ENCODE measurements at places on chromosomes 2 and 18. TPM values are rescaled to one million over a fixed set of nuclear protein-coding genes. Genes with fewer than 3 reads are reported as not detected.
A peak's percentile ranks its signal among the peaks of the same experiment; 100 is the strongest.

Gene TWIST2
- total RNA-seq, result 28.5 TPM

Gene SLC9A4
- 0.06 TPM for total RNA-seq

Gene NYAP2
- total RNA-seq, result not detected

Gene TLX2
- 0.46 TPM for total RNA-seq

Gene KLHL30
- 0.96 TPM for total RNA-seq

Gene ZAP70
- not detected for total RNA-seq

Gene CAPN14
- under 0.01 TPM for total RNA-seq

Gene DSC1
- not detected for total RNA-seq

GRCh38 chr2:63792530-63792929, 49.2 kb upstream of the UGP2 start:
- peak; percentile 95 for DNase-seq

GRCh38 chr2:146295080-146295670, 1549.7 kb upstream of the ACVR2A start:
- peak; percentile 23 for DNase-seq

- no peak for DNase-seq
Measured at GRCh38 chr2:72139874-72140620, 7.6 kb downstream of the CYP26B1 start.

DNA sequence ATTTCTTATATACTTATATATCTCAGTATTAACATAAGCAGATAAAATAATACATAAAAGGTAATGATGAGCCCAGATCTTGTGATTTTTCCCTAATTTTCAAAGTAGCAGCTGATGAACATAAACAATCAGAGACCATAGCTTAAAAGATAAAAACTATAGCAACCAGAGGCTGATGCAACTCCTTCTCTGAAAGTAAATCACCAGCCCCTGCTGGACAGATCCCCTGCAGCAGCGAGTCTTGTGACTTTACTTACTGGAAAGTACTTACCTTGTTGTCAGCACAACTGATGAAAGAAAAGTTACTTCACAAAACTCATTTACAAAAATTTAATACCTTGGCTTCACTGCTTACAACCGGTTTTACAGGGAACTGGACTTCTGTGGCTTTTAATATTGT, 67.3 kb downstream of the GORASP2 start:
- DNase-seq, result no peak

- peak; percentile 48 for DNase-seq
Measured at GRCh38 chr2:179703702-179704101, 157.7 kb downstream of the ZNF385B start.

- peak; percentile 15 for DNase-seq
Measured at GRCh38 chr2:240868286-240869108, at the start of gene AGXT. Gene AGXT (plus strand): TSS chr2:240868824. CDS start chr2:240868866, 42 bp downstream.

DNA sequence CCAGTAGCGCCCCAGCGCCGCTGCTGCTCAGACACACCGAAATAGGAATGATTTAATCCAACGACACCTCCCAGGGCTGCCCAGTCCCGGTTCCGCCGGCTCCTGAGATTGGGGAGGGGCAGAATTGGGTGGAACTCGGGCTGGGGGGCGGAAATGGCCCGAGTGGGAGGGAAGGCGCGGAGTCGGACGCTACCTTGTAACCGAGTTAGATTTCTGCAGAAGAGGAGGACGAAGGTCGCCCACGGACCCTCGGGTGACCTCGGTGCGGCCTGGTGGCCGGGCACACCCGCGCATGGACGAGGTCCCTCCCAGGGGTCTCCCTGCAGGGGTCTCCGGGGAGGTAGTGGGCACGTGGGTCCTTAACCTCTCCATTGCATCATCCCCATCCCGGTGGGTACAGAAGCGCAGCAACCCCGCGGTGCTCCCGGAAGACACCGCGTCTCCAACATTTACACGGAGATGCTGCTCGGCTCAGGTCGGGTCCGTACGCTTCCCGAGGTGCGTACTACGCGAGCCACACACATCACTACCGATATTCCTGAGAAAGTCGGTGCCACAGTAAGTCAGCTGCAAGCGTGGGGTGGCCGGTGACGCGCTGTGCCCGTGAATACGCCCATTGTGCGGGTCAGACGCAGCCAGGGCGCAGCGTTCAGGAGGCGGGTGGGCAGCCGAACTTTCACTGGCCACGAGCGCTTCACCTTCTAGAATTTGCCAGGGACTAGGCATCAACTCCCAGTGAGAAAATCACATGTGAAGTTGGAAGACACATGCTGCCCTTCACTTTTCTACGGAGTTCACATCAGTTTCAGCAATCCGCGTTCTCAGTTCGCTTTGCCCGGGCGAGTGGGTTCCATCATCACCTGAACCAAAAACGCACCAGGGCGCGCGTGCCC, 3.0 kb downstream of the ZNF516 start:
- DNase-seq, result no peak

DNA sequence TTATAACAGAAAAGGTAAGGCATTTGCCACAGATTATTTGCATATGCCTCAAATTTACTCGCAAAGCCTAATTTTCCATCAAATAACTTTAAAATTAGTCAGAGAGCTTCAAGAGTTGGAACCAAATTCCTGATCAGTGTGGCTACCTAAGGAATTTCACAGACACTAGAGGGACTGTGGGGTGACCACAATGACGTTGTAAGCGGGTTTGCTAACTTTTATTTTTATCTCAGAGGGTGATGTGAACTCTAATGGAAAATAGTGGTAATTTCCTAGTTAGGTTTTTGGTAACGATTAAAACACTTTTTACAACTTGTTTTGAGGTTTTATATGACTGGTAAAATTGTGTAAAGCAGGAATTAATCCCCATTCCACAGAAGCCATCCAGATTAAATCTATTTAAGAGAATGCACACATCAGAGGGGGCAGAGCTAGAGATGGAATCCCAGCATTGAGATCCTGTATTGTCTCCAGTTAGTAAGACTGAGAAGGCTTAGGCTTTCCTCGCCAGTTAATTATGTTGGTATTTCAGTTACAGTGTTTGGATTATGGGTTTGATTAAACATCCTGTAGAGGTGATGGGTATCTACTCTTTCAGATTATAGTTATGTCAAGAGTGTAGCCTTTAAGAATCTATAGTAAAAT, 129.0 kb downstream of the GPD2 start:
- peak; percentile 89 for DNase-seq

- peak; percentile 50 for DNase-seq
Measured at GRCh38 chr2:26144953-26145680, 27.8 kb upstream of the GAREM2 start.

GRCh38 chr2:128978212-128978611, 659.5 kb upstream of the HS6ST1 start:
- no peak for DNase-seq

DNA sequence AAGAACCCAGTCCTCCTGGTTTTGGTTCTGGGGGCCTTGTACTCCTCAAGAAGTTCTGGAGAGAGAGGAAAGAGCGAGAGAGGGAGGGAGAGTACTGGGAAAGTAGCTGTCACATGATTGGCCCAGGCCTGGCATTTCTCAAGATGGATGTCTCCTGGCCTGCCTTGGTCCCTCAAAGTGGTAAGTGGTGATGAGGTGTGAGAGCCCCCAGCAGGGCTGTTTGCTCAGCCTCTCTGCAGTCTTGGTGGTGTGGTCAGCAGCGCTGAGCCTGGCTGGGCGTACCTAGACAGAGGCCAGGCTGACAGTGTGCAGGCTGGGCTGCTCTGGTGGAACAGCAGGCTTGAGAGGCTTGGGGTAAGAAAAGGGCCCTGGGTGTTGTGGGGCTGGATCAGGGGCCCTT, 2.5 kb downstream of the SPEG start:
- DNase-seq, result no peak

DNA sequence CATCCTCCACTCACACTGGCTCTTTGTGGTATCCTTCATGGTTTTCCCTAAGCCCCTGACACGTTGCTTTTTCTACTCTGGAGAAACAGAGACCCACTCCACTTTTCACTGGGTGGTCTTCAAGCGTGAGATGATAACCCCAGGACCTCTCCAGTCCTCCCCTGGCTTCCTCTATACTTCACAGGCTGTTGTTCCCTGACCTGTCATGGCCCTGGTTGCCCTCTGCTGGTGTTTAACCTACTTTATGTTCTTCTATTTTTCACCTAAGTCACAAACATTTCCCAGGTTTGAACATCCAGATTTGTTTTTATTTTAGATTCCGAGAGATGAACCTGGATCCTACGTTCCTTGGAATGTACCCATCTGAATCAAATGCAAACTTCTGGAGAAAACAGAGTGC, 84.5 kb downstream of the AOX1 start:
- no peak for DNase-seq

GRCh38 chr2:11914455-11914854, 168.0 kb downstream of the LPIN1 start:
- DNase-seq, result peak; percentile 96

DNA sequence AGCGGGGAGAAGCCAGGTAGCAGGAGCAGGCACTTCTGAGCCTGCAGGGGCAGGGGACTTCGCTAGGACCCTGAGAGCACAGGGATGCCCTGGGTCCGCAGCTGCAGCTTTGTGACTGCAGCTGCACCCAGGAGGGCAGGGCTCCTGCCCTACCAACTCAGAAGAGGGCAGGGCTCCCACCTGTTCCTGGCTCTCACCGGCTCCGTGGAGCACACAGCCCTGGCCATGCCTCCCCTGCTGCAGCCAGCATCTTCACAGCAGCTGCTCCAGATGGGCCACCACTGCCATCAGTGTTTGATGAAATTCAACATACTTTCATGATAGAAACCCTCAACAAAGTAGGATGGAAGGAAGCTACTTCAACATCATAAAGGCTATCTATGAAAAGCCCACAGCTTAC, 92.7 kb downstream of the FAM210A start:
- DNase-seq, result no peak

All from LHCN-M2 (cell line).